ENCODE measurements at places on chromosomes 4 and X. TPM values are rescaled to one million over a fixed set of nuclear protein-coding genes. Genes with fewer than 3 reads are reported as not detected.

USP46 gene
- total RNA-seq = 10.4 TPM

MAOB gene
- 0.11 TPM for total RNA-seq

GRCh38 chr4:99879458-99879857, 14.8 kb downstream of the LAMTOR3 start:
- no peak for DNase-seq

CNGA1 gene
- 0.32 TPM for total RNA-seq

DNA sequence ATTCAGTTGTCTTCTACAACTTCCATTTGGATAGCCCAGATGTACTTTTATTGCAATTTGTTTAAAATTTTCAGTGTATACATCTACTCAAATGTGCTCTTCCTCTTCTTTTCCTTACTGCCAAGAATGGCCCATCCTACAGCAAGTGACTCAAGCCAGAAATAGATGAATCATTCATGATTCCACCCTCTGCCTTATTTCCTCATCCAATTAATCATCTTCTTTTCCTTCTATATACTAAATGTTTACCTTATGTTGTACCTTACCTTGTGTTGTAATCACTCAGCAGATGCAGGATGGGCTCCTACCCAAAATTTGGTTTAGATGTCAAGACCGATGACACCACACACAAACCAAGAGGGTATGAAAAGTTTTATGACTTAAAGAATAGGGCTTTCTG, 437.8 kb downstream of the GRXCR1 start:
- no peak for DNase-seq

UNC5C gene
- 0.08 TPM for total RNA-seq

POF1B gene
- not detected for total RNA-seq

- DNase-seq = no peak
These were observed 8.8 kb downstream of the DDX53 start for GRCh38 chrX:23008431-23009099.

- no peak for DNase-seq
These were observed 94.6 kb downstream of the COX18 start for GRCh38 chr4:72974694-72975487.

NDST3 gene
- not detected for total RNA-seq

DNA sequence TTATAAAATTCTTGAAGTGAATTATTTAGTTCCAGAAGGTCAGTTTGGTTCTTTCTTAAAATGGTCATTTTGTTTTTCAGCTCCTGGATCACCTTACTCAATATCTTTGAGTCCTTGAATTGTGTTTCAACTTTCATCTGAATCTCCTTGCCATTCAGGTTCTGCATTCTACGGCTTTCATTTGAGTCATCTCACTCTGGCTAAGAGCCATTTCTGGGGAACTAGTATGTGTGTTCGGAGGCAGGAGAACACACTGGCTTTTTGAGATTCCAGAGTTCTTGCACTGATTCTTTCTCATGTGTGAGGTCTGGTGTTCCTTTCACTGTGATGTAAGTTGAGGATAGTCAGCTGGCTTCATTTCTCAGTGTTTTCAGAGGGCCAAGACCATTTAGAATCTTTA, 708.4 kb upstream of the FRG1 start:
- DNase-seq = no peak

DNA sequence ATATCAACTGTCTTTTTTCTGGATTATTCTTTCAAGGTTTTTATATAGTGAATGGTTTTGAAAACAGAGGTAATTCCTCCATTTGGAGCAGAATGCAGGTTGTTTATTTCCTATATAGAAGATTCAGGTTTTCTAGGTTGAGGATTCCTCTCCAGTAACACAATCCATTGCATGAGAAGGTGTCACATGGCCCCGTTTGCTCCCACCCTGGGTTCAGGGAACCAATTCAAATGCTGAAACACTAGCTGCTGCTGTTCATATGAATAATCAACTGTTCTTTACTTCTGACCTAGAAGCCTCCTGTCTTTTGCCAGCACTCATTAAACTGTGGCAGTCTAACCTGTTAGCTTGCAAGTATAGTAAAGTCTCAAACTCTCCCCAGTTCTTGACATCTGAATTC, 1316.9 kb upstream of the TENM3 start:
- DNase-seq = no peak

DNA sequence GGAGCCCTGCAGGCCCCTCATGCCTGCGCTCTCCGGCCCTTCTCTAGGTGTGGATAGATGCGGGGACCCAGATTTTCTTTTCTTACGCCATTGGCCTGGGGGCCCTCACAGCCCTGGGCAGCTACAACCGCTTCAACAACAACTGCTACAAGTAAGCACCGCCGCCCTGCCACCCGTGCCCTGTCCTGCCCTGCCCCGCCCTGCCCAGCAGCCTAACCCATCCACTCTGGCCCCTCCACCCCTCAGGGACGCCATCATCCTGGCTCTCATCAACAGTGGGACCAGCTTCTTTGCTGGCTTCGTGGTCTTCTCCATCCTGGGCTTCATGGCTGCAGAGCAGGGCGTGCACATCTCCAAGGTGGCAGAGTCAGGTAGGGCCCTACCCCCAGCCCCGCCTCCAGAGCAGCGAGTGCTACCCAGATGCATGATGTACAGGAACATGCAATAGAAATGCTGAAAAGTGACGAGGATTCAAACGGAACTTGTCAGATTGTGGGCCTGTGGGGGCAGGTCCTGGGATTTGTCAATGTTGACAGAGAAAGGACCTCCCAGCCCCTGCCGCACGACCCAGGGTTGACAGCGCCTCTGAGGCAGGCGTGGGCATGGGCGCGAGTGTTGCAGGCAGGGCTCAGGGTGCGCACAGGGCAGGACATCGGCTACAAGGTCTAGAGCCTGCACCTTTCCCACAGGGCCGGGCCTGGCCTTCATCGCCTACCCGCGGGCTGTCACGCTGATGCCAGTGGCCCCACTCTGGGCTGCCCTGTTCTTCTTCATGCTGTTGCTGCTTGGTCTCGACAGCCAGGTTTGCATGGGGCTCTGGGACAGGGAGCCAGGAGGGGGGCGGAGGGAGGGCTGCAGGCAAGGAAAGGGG, 5.7 kb downstream of the SLC6A8 start:
- no peak for DNase-seq

C1QTNF7 gene
- not detected for total RNA-seq

DNA sequence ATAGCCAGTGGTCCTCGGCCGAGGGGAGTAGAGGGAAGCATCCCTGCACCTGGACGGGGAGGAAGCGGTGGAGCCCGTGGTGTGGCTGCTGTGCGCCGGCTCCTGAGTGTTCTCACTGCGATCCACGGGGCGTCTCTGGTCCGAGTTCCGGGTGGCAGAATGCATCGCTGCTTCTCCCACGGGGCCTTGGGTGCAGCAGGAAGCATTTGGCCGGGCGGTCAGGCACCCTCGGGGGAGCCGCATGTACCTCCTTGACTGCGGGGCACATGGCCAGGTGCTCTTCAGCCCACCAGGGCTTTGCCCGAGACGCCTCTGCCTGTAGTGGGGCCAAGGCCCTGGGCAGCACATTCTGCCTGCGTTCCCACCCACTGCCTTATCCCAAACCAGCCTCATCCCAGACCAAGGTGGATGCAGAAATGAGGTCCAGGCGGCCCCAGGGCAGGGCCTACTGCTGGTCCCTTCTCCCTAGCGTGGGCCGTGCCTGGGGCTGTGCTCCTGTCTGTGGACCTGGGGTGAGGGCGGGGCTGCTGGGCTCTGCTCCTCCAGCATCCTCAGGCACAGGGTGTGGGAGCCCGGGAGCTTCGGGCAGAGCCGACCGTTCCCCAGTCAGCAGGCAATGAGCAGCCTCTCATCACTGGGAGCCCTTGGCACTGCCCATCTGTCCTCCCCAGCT, 27.5 kb downstream of the NKX1-1 start:
- DNase-seq = no peak

DNA sequence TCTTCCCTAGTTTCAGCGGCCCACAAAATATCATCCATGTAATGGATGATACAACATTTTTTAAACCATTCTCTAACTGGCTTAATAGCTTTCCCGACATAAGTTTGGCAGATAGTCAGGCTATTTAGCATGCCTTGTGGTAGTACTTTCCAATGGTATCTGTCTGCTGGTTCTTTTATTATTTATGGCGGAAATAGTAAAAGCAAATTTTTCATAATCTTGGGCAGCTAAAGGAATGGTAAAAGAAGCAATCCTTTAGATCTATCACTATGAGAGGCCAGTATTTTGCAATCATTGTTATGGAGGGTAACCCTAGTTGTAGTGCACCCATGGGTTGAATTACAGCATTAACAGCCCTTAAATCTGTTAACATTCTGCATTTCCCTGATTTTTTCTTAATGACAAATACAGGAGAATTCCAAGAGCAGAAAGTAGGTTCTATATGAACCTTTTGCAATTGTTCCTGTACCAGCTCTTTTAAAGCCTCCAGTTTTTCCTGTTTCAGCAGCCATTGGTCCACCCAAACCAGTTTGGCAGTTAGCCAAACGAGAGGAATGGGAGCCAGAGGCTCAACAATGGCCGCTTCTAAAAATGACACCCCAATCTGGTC, 14.3 kb upstream of the HSD17B11 start:
- no peak for DNase-seq

DNA sequence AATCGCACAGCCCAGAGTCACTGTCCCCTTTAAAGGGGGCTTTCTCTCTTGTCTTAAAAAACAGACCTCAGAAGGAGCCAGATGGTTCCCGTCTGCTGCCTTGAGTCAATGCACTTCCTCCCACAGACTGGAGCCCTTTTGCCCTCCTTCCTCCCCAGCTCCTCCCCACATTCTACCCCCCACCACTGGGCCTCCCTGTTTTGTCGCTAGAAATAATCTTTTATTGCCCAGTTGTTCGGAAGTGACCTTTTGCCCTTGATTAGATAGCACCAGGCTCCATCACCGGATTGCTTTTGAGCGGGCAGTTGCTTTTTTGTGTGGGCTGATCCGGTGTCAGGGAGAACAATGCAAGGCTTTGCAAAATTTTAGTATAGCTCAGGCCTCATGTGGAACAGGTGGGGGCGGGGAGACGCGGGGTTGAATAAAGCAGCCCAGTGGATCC, 47.7 kb downstream of the SPRY1 start:
- no peak for DNase-seq

ETDB gene
- not detected for total RNA-seq

- DNase-seq = no peak
These were observed 161.7 kb downstream of the BRWD3 start for GRCh38 chrX:80648023-80648422.

IGBP1 gene
- 26.6 TPM for total RNA-seq

- no peak for DNase-seq
These were observed 16.5 kb downstream of the ADH6 start for GRCh38 chr4:99202536-99202935.

ANK2 gene
- 0.27 TPM for total RNA-seq
